ENCODE measurements at places on chromosomes 6 and 20.

- no peak for DNase-seq
Observed at GRCh38 chr20:50415021-50415515, 95.1 kb upstream of the PTPN1 start.

DNA sequence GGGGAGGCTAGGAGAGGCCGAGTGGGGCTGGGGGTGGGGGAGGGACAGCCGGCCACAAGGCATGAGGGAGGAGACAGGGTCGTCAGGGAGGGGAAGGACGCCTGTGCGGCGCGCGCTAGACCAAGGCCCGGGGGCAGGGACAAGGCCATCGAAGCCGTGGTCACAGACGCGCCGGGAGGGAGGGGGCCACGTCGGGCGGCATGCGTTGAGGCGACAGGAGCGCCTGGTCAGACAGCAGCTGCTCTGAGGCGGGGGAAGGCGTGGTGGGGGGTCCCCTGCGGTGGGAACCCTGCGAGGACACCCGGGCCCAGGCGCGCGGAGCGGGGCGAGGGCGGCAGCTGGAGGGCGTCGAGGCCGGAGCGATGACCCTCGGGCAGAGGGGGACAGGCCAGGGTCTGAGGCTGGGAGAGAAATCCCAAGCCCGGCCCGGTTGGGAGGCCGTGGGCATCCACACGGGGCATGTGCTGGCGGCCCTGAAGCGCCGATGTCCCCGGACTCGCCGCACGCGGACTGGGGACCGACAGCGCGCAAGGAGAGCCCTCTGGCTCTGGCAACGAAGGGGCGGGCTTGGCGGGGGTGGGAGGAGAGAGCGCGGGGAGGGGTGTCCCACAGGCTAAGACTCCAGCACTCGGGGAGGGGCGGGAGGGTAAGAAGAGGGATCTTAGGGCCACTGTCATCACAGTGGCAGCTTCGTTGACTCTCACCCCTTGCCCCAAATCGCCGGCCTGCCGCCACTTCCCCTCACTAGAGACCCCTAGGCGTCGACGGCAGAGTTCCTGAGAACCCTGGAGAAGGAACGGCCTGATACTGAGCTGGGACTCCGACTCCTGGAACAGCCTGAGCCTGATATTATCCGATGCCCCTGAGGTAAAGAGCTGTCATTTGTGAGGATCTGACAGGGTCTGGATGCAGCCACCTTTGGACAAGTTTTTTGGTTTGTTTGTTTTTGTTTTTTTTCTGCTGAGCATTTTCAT lies 5.0 kb downstream of the TMEM239 start:
- no peak for DNase-seq

DNA sequence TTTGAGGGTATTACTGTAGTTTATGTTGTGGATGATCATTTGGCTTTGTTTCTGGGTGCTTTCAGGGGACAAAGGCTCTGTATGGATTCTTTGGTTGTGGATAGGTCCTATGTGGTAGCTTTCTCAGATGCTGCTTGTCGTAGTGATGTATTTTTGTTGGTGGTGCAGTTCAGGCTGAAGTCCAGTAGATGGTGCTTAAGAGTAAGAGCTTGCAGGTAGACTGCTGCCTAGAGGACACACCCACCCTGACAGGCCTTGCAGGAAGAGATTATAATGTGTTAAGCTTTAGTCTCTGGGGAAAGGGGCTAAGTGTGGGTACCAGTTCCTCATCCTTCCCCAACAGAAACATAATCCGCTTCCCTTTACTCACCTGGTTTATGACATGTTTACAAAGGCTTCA lies 62.6 kb upstream of the ADGRB3 start:
- no peak for DNase-seq

GRCh38 chr6:130431346-130431852 lies 65.6 kb downstream of the TMEM200A start:
- no peak for DNase-seq

- no peak for DNase-seq
Observed at GRCh38 chr20:22052025-22052650, 346.7 kb downstream of the PAX1 start.

- DNase-seq, result no peak
Observed at GRCh38 chr20:35709259-35709658, 10.1 kb downstream of the ROMO1 start.

DNA sequence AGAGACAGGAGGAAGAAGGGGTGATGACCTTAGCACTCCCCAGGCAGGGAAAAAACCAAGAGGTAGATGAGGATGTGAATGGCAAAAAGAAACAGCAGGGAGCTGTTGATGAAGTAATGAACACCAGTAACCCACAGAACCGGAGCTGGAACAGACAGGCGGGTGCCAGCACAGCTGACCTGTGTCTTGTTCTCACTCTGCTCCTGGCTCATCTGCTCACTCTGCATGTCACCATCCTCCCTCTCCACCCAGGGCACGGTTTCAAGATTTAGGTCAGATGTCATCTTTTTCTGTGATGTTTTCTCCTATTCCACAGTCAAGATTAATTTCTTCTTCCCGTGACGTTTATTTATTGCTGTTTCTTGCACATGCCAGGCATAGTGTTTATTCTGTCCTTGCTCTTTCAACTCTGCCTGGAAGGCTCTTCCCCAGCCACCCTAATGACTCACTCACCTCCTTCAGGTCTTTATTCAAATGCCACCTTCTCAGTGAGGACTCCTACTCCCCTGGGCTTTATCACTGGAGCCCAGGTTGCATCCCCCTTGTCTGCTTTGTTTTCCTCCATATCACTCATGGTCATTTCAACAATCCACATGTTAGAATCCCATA lies 164.5 kb upstream of the HDAC2 start:
- no peak for DNase-seq

DNA sequence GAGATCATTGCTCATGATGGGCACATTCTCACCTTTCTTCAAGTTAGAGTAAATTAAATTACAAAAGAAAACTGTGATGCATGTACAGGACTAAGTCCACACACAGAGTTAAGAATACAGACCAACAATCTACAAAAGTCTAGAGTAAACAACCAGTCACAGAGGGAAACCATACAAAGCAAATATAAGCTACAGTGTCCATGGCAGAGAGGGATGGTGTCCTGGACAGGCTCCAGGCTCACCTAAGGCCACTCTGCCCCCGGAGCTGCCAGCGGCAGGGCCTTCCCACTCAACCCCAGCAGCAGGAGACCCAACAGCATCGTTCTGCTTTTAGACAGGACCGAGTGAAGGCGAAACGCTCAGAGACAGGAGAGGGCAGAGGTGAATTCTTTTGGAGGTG lies 16.0 kb downstream of the PDE10A start:
- DNase-seq, result no peak

- DNase-seq, result no peak
Observed at GRCh38 chr6:74250161-74250818, 554.3 kb downstream of the CD109 start.

DNA sequence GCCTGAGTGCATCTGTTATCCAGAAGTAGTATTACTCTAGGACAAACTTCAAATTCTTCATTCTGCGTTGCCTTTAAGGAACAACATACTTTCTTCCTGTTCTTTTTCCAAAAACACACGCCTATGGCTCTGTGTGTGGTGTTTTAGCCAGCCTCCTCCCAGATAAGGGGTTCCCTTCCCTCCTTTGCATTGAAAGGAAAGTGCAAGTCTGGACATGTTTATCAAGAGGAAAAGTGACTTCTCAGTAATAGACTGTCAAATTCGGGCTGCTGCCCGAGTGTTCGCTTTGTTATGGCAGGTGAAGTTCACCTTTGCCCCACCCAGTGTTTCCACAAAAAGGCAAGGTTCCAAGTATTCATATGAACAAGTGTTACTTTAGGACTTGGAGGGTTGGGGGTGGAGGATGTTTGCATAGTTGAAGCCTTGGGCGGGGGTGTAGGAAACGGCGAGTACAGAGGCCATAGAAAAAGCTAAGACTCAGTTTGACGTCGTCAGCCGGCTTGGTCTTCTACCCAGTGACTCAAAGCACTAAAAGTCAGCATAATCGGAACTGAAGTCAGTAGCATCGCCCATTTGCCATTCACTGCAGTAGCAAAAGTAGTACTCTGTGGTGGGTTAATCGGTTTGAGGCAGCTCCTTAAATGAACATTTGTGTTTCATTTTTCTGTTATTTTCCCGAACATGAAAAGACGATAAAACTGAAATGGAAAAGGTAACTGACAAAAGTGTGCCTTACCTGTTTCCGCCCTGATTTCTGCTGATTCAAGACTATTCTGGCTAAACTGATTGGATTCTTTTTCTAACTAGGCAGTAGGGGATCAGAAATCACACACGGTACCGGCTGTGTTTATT lies 12.5 kb downstream of the PRDM1 start:
- DNase-seq, result no peak

DNA sequence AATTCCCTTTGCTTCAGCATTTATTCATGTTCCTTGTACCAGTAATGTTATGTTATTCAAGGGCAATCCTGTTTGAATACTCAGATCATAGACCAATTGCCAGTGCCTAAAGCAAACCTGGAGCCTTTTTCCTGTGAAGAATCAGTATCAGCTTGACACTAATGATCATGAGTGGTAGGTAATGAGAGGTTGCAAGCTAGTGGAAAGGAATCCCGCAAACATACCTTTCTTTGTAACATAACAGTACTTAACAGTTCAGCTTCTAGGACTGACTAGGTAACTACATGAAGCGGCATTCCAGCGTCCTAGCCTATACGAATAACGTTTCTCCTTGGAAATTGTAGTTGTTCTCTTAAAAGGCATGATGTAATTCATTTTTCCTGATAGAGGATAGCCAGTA lies 253.7 kb downstream of the TMEM242 start:
- DNase-seq, result no peak

GRCh38 chr6:143949962-143950361 lies 58.1 kb downstream of the PLAGL1 start:
- no peak for DNase-seq

DNA sequence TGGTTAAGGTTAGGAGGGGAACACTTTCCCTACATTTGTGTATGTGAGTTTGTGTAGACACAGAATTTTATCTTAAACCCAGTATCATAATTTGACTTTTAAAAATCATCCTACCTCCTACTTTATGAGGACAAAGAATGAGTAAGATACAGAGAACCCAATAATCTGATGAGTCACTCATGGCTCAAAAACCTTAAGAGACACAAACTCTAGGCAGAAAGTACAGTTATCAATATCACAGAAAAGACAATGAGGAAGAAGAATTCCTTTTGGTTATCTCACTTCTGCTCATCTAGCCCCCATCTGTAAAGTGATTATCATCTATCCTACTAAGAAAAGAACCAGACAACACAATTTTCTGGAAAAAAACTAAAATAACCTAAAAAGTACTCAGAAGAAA lies 87.7 kb downstream of the EPB41L2 start:
- no peak for DNase-seq

DNA sequence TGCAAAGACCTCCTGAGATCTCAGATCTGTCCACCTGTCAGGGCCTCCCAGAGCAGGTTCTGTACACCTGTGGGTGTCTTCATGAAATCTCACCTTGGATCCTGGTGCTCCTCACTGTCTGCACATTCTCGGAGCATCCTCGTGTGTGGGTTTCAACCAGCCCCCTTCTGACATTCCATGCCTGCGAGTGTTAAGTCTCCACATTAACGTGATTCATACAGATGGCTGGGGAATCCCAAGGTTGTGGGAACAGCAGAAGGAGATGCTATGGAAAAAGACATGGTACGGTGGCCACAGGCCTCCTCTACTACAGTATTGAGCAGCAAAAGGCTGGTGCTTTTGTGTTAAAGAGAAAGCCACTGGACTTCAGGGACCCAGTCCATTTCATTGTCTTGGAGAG lies 556.5 kb downstream of the DHX35 start:
- no peak for DNase-seq

GRCh38 chr6:118722829-118723813 lies 71.7 kb upstream of the CEP85L start:
- DNase-seq, result no peak
